ENCODE measurements at places on chromosomes 5 and 9. TPM values are rescaled to one million over a fixed set of nuclear protein-coding genes. Genes with fewer than 3 reads are reported as not detected.

The BTNL3 gene
- total RNA-seq: not detected

The CNTNAP3B gene
- 45.6 TPM for total RNA-seq

The SHISAL2B gene
- total RNA-seq: not detected

The LMX1B gene
- total RNA-seq: not detected

The NR5A1 gene
- total RNA-seq: not detected

The RNF183 gene
- not detected for total RNA-seq

The SPATA31E1 gene
- not detected for total RNA-seq

The FOXD4L6 gene
- not detected for total RNA-seq

The CSF2 gene
- total RNA-seq: not detected

The C5orf15 gene
- total RNA-seq: 32.2 TPM

The NEUROG1 gene
- not detected for total RNA-seq

The FBXO10 gene
- total RNA-seq: 5.7 TPM

The KCNIP1 gene
- 6.4 TPM for total RNA-seq

The CLIC3 gene
- total RNA-seq: not detected

The SNCAIP gene
- 7.7 TPM for total RNA-seq

The ITGA2 gene
- 0.88 TPM for total RNA-seq

The TXNDC8 gene
- not detected for total RNA-seq

The PLCXD3 gene
- 7.3 TPM for total RNA-seq

The FAM169A gene
- total RNA-seq: 2.3 TPM

The GRIA1 gene
- total RNA-seq: 2.0 TPM

The OR1J2 gene
- not detected for total RNA-seq

The RABL6 gene
- total RNA-seq: 34.2 TPM

The FGF1 gene
- total RNA-seq: 4.6 TPM

The RLN2 gene
- total RNA-seq: not detected

The CDC20B gene
- total RNA-seq: not detected

The PLPPR1 gene
- total RNA-seq: not detected

The PPWD1 gene
- total RNA-seq: 55.2 TPM

The LCN2 gene
- total RNA-seq: not detected

The WDR38 gene
- total RNA-seq: not detected

The INSL6 gene
- not detected for total RNA-seq

The FABP6 gene
- total RNA-seq: not detected

The CKMT2 gene
- total RNA-seq: 2.7 TPM

The ZNF883 gene
- not detected for total RNA-seq

The FOXD4L4 gene
- 0.57 TPM for total RNA-seq
